ENCODE measurements at places on chromosomes 11 and 22. TPM values are rescaled to one million over a fixed set of nuclear protein-coding genes. Genes with fewer than 3 reads are reported as not detected.
A peak's percentile ranks its signal among the peaks of the same experiment; 100 is the strongest.

- peak; percentile 80 for DNase-seq
Observed at GRCh38 chr11:75214411-75214821, 26.2 kb upstream of the TPBGL start.

GRCh38 chr11:1205987-1206331, 16.9 kb upstream of the MUC5B start:
- no peak for DNase-seq

GRCh38 chr11:121351083-121351630, 58.6 kb downstream of the SC5D start:
- DNase-seq: no peak

DNA sequence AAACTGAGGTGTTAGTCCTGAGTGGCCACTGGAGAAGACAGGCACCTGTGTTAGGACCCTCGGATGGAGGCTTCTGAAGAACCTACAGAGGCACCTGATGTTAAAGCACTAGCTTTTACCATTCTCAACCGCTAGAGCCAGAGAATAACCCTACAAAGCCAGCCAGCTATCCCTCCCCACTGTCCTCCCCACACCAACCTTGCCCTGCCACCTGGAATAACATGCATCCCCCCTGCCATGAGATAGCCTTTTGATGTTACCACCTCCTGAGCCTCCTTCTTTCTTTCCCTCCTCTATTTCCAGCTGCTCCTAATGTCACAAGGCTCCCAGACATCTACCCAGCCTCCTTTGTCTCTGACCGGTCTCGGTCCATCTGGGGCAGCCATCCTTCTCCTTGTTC, 28.1 kb downstream of the COMMD9 start:
- no peak for DNase-seq

DNA sequence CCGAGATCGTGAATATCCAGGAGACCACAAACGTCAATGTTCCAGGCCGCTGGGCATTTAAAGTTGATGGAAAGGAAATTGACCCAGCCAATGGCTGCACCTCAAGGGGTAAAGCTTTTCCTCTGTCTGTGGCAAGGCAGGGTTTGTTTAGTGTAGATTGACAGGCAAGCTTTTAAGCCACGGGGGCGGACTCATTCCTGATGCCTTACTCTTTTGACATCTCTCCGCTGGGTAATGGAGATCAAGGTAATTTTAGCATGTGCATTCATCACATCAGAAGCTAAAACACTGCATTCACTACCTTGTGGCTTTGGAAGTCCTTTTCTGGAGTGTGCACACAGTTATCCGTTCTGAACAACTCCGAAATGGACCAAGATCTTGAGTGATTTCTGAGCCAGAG, 12.6 kb downstream of the TECTA start:
- no peak for DNase-seq

GRCh38 chr11:2584812-2585565, 114.8 kb downstream of the KCNQ1OT1 start:
- no peak for DNase-seq

- DNase-seq: no peak
Observed at GRCh38 chr22:38271927-38272372, 860 bp downstream of the TMEM184B start.

DNA sequence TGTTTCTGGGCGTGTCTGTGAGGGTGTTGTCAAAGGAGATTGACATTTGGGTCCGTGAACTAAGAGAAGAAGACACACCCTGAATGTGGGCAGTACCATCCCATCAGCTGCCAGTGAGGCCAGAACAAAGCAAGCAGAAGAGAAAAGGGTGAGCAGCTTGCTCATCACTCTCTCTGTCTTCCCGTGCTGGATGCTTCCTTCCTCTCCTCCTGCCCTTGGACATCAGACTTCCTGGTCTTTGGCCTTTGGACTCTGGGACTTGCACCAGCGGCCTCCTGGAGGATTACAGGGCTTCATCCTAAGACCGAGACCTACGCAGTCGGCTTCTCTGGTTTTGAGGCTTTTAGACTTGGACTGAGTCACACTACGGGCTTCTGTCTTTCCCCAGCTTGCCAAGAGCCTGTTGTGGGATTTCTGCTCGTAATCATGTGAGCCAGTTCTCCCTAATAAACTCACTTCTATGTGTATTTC, 18.8 kb downstream of the APOL2 start:
- no peak for DNase-seq

DNA sequence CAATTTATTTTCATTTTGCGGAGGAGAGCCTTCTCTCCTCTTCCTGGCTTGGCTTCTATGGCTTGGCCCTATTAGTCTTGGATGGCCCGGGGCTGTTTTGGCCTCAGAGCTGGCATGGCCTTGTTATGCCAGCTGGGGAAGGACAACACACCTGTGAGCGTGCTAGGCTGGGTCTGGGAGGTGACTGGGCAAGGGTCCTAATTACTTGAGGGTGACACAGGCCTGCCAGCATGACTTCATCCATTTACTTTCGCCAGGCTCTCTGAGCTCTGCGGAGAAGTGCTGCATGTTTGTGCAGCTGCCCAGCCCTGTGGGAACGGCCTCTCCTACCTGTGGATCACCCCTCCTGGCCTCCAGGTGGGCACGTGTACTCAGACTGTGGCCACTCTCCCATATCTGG, 153.6 kb downstream of the SNX19 start:
- DNase-seq: no peak

DNA sequence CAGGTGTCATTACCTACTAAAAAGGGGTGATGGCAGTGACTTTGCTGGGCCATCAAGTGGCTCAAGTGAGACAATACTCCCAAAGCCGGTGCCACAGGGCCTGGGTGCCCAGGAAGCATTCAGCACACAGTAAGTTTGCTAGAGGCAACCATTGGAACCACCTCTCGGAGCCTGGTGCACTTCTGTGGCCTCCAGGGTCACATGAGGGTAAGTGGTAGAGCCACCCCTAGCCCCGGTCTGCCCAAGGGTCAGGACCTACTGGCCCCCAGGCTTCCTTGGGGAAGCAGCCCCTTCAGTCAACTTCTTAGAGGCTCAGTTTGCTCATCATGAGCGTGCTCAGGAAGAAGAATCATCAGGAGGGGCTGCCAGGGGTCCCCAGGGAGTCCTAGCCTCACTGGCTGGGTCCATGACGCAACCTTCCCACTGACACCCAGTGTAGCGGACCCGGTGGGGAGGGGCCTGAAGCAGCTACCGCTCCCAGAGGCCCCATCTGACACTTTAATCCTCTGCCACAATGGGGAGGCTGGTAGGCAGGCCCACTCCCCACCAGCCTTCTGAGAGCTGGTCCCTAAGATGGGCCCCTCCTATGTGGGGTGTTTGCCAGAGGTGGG, 17.5 kb upstream of the RASL10A start:
- no peak for DNase-seq

GRCh38 chr11:134560566-134561330, 148.7 kb upstream of the B3GAT1 start:
- DNase-seq: no peak

The MSANTD4 gene
- polyA plus RNA-seq: 35.9 TPM

The OR2AT4 gene
- polyA plus RNA-seq: 0.03 TPM
